NCI-H748 treated with DMSO at 0.1 percent for 48 hours (cell line): ENCODE measurements at places on chromosomes 16 and 17.

- DNase-seq = no peak
Observed at GRCh38 chr17:48571024-48571818, 6.9 kb downstream of the HOXB4 start.

- DNase-seq = no peak
Observed at GRCh38 chr16:31064882-31065461, 9.1 kb downstream of the ZNF668 start.

GRCh38 chr16:11570806-11571205 is 15.9 kb downstream of the LITAF start:
- no peak for DNase-seq

- no peak for DNase-seq
Observed at GRCh38 chr17:54969658-54970572, 1.4 kb downstream of the STXBP4 start.

GRCh38 chr16:74140557-74140956 is 156.1 kb upstream of the PSMD7 start:
- DNase-seq = no peak

GRCh38 chr16:27430923-27431484 is 29.0 kb downstream of the IL21R start:
- no peak for DNase-seq

GRCh38 chr16:27748868-27749546 is 199.1 kb downstream of the KATNIP start:
- DNase-seq = no peak

DNA sequence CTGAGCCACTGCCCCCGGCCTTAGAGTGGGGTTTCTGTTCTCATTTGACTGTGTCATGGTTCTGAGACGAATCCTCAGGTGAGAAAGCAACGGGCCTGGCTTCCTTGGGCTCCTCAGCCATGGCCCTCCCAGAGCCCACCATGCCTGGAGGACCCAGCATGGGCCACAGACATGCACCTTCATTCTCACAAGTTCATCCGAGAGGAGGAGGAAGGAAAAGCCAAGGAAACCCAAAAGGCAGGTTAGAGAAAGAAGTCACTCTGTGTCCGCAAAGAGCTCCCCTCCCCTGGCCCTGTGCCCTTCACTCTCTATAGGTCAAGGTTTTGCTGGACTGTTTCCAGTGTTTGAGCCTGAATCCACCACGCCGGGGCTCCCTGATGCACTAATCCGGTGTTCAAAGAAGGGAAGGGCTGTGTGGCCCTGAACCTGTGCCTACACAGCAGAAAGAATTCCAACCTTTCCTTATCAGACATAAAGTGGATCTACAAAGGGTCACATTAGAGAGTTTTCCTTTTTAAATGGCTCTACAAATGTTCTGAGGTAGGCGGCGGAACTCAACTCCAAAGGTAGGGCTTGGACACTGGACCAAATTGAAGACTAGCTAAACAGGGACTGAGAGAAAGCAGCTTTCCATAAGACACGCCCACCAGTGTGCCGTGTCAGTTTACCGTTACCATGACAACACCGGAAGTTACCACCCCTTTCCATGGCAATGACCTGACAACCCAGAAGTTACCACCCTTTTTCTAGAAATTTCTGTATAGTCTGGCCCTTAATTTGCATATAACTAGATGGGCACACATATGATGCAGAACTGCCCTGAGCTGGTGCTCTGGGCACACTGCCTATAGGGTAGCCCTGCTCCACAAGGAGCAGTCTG is 15.9 kb upstream of the PECAM1 start:
- no peak for DNase-seq

GRCh38 chr17:75893305-75894048 is 3.3 kb downstream of the TRIM65 start:
- no peak for DNase-seq

GRCh38 chr16:80710918-80711317 is 93.5 kb downstream of the CDYL2 start:
- no peak for DNase-seq

GRCh38 chr17:75773121-75773807 is 8.3 kb upstream of the GALK1 start:
- DNase-seq = no peak

GRCh38 chr16:89455692-89456091 is 34.7 kb downstream of the ANKRD11 start:
- no peak for DNase-seq

- no peak for DNase-seq
Observed at GRCh38 chr16:23398987-23399805, 53.8 kb downstream of the COG7 start.

DNA sequence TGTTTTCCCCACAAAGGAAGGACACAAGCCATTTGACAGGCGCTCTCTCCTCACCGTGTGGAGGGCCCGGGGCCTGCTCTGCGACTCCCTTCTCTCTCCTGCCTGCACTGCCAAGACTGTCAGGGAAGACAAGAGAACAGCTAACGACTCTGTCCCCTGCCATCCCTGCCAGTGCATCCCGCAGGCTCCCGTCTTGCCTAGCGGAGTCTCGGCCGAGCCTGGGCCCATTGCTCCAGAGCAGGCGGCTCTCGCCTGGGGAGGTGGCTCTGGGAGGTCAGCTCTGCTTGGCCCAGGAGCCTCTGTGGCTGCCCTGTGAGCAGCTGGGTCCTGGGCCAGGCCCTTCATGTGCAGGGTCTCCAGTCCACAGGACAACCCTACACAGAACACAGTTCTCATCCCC is 53.0 kb downstream of the WNT3 start:
- DNase-seq = no peak

- DNase-seq = no peak
Observed at GRCh38 chr16:89764711-89765201, 43.4 kb downstream of the ZNF276 start.

- no peak for DNase-seq
Observed at GRCh38 chr16:65828296-65828695, 538.2 kb upstream of the CDH5 start.

DNA sequence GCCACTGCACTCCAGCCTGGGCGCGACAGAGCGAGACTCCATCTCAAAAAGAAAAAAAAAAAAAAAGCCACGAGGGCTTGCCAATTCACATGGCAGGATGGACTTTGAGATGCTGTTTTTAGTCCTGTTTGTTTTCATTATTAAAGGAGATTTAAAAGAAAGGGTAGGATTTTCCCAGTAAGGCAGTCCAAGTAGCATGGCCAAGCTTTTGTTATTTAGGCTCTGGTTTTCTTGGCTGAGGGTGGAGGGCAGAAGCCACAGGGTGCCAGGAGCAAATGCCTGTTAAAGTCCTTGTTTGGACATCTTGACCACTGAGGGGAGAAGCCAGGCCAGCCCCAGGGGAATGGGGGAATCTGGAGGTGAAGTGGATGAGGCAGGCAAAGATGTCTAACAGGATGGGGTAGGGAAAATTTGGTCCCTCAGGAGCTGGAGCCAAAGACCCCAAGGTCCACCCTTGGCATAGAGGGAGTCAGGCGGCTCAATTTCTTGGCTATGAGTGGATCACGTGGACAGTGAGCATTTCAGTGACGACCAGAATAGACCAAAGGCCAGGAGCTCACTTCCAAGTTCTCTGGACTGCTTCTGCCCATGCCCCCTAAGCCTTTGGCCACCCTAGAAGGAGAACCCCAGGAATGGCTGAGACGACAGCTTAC is 20.8 kb upstream of the PLLP start:
- DNase-seq = no peak

- no peak for DNase-seq
Observed at GRCh38 chr17:62995377-62995885, 29.4 kb downstream of the TANC2 start.

GRCh38 chr17:72362376-72363088 is 241.7 kb downstream of the SOX9 start:
- DNase-seq = no peak

- no peak for DNase-seq
Observed at GRCh38 chr16:58501242-58502131, 1.5 kb downstream of the NDRG4 start.

DNA sequence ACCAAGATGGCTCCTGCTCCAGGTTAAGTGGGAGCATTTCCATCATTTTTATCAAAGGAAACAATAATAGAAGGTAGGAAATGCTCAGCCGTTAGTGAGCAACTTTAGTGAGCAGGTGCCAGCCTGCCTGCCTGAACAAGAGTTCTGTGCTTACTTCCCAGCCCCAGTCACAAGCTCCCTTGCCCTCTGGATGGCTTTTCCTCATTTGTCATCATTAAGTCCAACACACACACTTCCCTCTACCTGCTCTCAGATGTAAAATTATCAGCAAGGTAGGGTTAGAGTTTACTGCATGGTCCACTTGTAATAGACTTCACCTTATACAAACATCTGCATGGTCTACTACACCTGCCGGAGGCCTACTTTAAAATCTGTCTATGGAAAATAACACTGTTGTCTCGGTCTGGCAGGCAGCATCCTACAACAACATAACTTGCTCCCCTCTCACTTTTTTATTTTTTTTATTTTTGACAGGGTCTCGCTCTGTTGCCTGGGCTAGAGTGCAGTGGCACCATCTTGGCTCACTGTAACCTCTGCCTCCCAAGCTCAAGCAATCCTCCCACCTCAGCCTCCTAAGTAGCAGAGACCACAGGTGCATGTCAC is 12.7 kb downstream of the TEX2 start:
- no peak for DNase-seq

- no peak for DNase-seq
Observed at GRCh38 chr17:56653877-56654276, 60.4 kb downstream of the NOG start.

DNA sequence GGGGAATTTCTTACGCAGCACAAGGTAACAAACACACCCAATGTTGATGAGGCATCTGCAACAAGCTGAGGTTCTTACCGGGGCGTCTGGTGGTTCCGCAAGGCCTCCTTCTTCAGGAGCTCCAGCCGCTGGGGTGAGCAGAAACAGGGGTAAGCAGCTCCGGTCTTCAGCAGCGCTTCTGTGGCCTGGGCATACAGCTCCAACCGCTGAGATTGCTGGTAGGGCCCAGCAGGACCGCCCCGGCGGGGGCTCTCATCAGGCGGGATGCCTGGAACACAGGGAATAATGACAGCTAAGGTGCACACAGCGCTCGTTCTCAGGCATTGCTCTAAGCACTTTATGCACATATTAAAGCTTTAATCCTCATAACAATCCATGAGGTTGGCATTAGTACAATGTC is 12.7 kb downstream of the EARS2 start:
- no peak for DNase-seq

DNA sequence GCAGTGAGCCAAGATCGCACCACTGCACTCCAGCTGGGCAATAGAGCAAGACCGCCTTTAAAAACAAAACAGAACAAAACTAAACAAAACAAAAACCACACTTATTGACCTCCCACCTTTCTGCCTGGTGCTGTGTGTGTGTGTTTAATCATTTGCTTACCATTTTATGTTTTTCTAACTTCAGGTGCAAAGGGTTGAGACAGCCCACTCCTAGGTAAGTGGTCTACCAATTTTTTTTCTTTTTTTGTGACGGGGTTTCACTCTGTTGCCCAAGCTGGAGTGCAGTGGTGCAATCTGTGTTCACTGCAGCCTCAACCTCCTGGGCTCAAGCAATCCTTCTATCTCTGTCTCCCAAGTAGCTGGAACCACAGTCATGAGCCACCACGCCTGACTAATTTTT is 65.8 kb downstream of the SALL1 start:
- DNase-seq = no peak

GRCh38 chr16:23064639-23065038 is 84.6 kb downstream of the USP31 start:
- DNase-seq = no peak
